ENCODE measurements at places on chromosomes 1 and 21. TPM values are rescaled to one million over a fixed set of nuclear protein-coding genes. Genes with fewer than 3 reads are reported as not detected.

DNA sequence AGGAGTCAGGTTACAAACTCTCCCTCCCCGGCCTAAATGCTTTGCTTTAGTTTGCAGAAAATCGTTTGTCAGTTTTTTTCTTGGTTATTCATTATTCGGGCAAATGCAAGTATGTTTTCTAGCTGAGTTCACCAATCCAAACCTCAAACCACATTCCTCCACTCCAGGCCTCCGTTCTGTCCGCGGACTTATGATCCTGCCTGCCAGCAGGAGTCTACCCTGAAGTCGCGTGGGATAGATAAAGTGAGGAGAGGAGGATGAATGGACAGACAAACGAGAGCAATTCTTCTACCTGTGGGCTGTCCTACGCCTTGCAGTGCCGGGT, 1.3 kb downstream of the ADAMTS1 start:
- DNase-seq: no peak
- H3K27ac ChIP-seq: no peak overlapping the region
- no peaks in the 10 kb centered on the region for H3K27me3 ChIP-seq
- H3K4me1 ChIP-seq: 0 out of 2 replicates have a peak, but pooled peaks cover 4% of the 10 kb centered on the region
- H3K36me3 ChIP-seq: peaks cover 31% of the 10 kb centered on the region
- peak overlapping the region; percentile 89 for H3K4me3 ChIP-seq

DNA sequence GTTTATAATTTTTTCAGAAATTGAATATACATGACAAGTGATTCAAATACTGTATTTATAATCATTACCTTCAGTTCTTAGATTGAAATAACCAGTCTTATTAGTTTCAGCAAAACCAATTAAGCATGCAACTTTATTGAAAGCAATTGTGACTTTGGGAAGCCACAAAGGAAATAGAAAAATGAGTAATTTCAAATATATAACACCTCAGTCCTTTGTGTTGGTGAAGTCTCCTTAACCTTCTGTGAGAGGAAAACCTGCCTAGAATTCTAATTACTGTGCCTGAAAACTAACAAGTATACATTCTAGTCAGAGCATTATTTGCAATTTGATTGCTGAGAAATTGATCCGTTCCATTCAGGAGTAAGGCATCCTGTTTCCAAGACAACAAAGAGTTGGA, 95.8 kb downstream of the S1PR1 start:
- H3K27me3 ChIP-seq: no peaks in the 10 kb centered on the region
- H3K36me3 ChIP-seq: no peaks in the 10 kb centered on the region
- no peak overlapping the region for H3K27ac ChIP-seq
- H3K4me3 ChIP-seq: no peak overlapping the region
- H3K4me1 ChIP-seq: no peaks in the 10 kb centered on the region

GRCh38 chr1:61083013-61083806, 849 bp downstream of the NFIA start:
- peak overlapping the region; percentile 94 for H3K4me3 ChIP-seq
- H3K27me3 ChIP-seq: peaks cover 36% of the 10 kb centered on the region
- DNase-seq: no peak
- H3K4me1 ChIP-seq: peaks cover 15% of the 10 kb centered on the region
- H3K36me3 ChIP-seq: no peaks in the 10 kb centered on the region

- no peak overlapping the region for H3K27ac ChIP-seq
- H3K4me3 ChIP-seq: peak overlapping the region; percentile 96
- peak; percentile 35 for DNase-seq
- no peaks in the 10 kb centered on the region for H3K27me3 ChIP-seq
Observed at GRCh38 chr1:24641646-24642151, 1.4 kb upstream of the SRRM1 start.

GRCh38 chr1:9410737-9411297, 118.1 kb downstream of the SPSB1 start:
- no peak overlapping the region for H3K4me3 ChIP-seq
- no peak for DNase-seq
- H3K36me3 ChIP-seq: peaks cover 2% of the 10 kb centered on the region
- no peaks in the 10 kb centered on the region for H3K4me1 ChIP-seq
- H3K27me3 ChIP-seq: no peaks in the 10 kb centered on the region

DNA sequence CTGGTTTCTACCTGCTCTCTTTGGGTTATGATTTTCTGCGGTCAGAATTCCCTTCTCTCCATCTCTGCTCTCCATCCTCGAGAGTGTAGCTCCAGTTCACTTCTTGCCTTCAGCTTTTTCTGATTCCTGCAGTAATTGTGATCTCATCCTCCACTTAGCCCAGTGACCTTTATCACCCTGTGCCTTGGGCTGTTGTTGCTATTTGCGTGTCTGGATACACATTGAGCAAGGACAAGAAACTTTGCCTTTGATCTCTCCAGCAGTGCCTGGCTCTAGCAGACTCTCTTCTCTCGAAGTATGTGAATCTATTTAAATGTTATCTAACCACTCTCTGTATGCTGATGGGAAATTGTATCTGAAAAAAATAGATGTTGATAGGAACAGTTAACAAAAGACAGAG, 76.4 kb upstream of the MARK1 start:
- no peaks in the 10 kb centered on the region for H3K36me3 ChIP-seq
- no peak overlapping the region for H3K27ac ChIP-seq

Gene CSF3R
- not detected for total RNA-seq

- H3K27ac ChIP-seq: no peak overlapping the region
- no peaks in the 10 kb centered on the region for H3K4me1 ChIP-seq
- DNase-seq: no peak
- H3K27me3 ChIP-seq: no peaks in the 10 kb centered on the region
- no peaks in the 10 kb centered on the region for H3K36me3 ChIP-seq
Observed at GRCh38 chr1:103469801-103470200, 55.7 kb upstream of the RNPC3 start.

Gene AADACL4
- total RNA-seq: not detected

- H3K36me3 ChIP-seq: peaks cover 12% of the 10 kb centered on the region
- no peak overlapping the region for H3K27ac ChIP-seq
Observed at GRCh38 chr1:19438516-19439195, 46.7 kb downstream of the CAPZB start.

- no peaks in the 10 kb centered on the region for H3K4me1 ChIP-seq
- DNase-seq: no peak
- no peak overlapping the region for H3K27ac ChIP-seq
Observed at GRCh38 chr1:204731985-204732575, 46.5 kb upstream of the LRRN2 start.

Gene LCK
- total RNA-seq: 37.0 TPM

GRCh38 chr1:178552856-178553255, 39.9 kb downstream of the TEX35 start:
- no peaks in the 10 kb centered on the region for H3K4me1 ChIP-seq
- DNase-seq: no peak
- H3K27me3 ChIP-seq: no peaks in the 10 kb centered on the region
- H3K4me3 ChIP-seq: no peak overlapping the region
- H3K27ac ChIP-seq: no peak overlapping the region

DNA sequence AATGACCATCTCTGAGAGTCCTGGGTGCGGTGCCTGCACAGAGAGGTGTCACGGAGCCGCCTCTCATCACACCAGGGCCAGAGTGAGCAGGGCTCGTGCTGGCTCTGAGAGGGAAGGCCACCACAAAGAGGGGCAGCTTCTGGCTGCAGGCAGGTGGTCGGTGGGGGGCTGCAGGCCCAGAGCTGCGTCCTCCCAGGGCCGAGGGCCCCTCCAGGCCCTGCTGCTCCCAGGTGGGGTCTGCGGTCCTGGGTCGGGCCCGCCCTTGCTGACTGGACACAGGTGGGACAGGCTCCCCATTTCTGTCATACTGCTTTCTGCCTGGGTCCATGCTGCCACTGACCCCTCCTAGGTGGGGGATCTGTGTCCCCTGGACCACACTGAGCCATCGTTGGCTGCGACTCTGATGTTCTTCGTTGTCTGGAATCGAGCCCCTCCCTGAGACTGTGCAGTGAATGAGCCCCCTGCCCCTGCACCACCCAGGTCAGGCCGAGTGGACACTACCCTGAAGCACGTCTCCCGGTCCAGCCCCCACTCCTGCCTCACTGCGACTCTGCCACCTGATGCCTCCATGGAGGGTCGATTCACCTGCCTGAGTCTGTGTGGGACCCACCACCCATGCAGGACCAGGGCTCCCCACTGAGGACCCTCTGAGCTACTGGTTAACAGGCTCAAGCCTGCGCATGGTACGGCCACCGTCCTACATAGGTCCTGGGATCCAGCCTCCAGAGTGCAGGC, 332.0 kb upstream of the VAMP3 start:
- peaks cover 4% of the 10 kb centered on the region for H3K36me3 ChIP-seq
- H3K27ac ChIP-seq: no peak overlapping the region
- DNase-seq: no peak
- no peaks in the 10 kb centered on the region for H3K4me1 ChIP-seq
